ENCODE measurements at places on chromosomes 12 and 14.

- DNase-seq, result no peak
Observed at GRCh38 chr14:24774187-24774915, 140.4 kb upstream of the GZMB start.

DNA sequence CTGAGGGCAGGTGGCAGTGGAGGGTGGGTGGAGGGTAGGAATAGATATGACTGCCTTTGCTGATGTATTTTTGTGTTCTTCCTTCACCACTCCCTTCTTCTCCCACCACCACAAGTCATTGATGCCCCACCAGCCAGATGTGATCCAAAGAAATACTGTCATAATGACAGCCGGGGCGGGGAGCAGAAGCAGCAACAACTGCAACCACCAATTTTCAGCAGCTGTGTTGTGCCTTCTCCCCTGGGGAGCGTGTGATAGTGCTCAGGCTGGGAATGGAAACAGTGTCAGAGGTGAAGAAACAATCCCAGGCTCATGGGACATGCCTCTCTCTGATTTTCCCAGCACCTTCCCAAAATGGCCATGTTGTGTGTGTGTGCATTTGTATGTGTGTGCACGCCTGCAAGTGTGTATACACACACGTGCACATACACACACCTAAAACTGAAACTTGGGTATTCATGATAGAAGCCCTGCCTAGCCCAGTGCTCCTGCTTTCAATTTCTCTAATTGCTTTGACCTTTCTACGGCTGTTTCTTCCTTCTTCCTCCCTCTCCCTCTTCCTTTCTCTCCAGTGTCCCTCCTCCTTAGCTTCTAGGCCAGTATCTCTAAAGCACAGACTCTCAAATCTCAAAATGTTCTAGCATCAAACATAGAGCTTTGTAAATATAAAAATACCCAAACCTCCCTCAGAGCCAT, 299.2 kb upstream of the FKBP4 start:
- no peak for DNase-seq

- DNase-seq, result no peak
Observed at GRCh38 chr12:64088431-64089349, 133.4 kb downstream of the KICS2 start.

DNA sequence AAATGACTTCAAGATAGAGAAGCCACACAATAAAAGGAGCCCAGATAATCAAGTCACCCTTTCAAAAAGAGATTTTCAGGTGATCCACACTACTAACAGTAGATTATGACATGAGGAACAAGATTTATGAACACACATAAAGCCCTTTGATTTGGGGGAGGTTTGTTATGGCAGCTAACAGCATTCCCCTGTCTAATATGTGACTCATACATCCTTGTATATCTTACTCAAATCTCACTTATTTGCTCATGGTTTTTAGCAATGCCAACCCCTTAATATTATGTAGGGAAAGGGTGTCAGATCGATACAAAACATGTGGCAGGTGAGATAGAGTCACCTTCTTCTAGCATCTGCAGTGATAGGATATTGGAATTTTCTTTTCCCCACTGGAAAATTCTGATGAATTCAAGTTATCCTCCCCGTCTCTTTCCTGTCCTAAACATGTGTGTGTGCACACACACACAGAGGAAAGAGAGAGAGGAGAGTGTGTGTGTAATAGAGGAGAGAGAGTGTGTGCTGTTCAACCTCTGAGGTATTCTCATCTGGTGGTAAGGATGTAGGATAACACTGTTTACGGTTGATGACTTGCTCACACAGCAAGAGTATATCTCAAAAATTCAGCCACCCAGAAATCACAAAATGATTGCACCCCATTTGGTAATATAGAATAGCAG, 319.9 kb downstream of the KCNC2 start:
- no peak for DNase-seq

DNA sequence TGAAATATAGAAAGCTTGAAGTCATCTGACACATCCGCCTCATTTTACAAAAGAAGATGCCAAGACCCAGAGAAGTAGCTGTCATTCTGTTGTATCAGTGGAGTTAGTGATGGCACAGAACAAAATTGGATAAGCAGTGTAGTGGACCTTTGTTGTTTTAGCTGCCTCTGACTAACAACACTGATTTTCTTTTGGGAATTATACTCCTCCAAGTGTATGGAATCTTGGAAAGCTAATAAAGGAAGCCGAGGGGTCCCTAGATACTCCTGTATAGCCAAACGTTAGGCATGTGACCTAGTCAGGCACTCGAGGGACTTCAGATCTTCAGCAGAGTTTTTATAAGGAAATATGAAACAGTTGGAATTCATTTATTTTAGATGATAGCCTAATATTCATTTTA, 94.5 kb downstream of the OTOGL start:
- no peak for DNase-seq

All from NCI-H1436 treated with DMSO at 0.1 percent for 48 hours (cell line).